ENCODE measurements at places on chromosomes 5 and 9. TPM values are rescaled to one million over a fixed set of nuclear protein-coding genes. Genes with fewer than 3 reads are reported as not detected.
A peak's percentile ranks its signal among the peaks of the same experiment; 100 is the strongest.

DNA sequence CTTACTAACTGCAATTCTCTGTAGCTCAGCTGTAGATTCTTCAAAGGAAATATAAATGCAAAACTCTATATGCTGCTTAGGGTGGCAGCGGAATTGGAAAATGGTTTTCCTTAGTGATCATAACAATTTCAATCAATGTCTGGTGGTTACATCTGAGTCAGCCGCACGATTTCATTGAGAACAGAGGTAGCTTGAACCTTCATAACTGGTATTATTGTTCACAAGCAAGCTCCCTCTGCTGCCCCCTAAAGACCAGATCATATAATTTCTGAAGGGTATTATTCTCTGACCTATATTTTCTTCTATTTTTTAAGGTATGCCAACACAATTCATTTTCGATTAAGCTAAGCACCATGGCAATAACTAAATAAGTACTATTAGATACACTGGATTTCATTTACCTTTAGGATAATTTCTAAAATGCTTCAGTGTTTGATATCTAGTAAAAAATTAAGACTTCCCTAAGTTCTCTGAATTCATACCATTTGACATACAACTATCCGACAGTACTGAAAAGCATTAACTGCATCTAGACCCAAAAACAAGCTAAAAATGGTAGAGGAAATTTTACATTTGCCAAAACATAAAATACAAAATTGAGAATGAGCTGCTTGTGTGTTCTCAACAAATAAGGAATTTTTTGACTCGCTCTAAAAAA, 181.1 kb upstream of the SPEF2 start:
- DNase-seq = peak; percentile 65

DNA sequence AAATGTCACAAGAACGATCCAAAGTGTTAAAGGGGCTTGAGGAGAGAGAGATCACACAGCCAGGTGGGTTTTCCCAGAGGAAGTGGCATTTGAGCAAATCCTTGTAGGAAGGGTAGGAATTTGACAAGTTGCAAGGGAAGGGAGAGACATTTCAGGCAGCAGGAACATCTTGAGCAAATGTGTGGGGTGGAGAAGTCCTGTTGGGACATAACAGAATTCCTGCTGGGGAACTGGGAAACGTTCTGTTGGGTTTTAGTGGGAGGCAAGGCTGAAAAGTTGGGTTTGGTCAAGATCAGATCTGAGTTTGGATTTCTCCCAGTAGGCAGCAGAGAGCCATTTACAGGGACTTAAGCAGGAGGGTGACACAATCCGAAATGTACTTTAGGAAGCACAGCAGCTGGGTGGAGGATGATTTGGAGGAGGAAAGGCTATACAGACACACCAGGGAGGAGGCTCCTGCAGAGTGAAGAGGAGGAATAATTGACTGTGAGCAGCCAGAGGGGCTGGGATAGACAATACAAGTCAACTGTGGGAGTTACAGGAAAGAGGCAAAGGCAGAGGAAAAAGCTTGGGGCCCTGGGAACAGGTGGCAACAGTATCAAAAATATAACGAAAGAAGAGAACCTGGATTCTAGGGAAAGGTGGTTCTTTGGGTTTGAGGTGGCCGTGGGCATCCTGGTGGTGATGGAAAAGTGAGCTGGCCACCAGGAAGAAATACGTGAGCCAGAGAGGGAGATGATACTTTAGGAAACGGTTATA, 3.1 kb upstream of the ZSWIM6 start:
- no peak for DNase-seq

DNA sequence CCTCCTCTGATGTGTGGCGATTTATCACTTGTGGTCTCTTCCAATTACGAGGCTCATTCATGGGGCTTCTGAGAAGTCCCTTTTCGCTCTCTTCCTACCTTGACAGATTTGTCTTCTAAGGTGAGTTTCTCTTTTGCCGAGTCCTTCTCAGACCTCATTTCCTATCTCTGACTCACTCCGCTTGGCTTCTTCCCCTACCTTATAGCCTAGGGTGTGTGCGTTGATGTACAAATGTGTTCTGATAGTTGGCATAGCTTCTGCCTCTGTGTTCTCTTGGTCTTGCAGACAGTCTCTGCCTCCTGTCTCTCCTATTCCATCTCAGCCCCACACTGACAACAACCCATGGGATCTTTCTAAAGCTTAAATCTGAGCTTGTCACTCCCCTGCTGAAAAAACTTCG, 56.9 kb upstream of the SHB start:
- peak; percentile 20 for DNase-seq

Gene WHRN
- 1.8 TPM for total RNA-seq

DNA sequence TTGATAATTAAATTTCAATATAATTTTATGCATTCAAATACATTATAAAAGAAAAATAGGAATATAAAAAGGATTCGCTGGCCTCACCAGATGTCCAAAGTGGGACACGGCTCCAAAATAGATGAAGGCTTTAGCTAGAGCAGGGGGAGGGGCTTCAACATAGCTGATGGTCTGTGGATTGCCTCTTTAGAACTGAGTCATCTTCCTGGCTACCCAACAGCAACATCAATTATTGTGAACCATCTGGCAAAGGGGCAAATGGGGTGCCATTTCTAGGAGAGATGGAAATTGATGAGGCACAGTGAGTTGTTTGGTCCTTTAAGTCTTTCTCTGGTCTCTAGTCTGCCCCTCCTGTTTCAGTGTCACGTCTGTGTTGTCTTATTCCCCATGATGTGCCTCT, 44.2 kb upstream of the CD180 start:
- peak; percentile 7 for DNase-seq

GRCh38 chr5:65812648-65813047, 90.6 kb downstream of the NLN start:
- DNase-seq = no peak

Gene CTXN3
- total RNA-seq = not detected

Gene CYSRT1
- 0.44 TPM for total RNA-seq

DNA sequence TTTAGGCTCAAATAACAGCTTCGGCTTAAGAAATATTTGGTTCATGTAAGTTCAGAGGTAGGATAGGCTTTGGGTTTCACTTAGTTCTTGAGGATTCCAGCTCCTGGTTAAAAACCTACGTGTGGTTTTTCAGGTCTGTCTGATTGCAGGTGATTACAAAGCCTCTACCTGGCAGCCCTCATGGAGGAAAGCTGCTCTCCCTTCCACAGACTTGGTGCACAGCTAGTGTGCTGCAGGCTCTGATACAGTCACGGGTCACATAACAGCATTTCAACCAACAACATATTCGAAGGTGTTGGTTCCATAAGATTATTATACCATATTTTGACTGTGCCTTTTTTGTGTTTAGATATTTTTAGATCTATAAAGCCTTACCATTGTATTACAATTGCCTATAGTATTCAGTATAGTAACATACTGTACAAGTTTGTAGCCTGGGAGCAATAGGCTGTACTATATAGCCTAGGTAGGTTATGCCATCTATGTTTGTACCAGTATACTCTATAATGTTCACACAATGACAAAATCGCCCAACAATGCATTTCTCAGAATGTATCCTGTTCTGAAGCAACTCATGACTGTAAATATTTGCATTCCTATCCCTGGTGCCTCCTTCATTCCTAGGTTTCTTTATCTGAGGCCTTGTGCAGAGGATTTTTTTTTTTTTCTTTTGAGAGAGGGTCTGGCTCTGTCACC, 8.0 kb upstream of the DCP2 start:
- peak; percentile 41 for DNase-seq

DNA sequence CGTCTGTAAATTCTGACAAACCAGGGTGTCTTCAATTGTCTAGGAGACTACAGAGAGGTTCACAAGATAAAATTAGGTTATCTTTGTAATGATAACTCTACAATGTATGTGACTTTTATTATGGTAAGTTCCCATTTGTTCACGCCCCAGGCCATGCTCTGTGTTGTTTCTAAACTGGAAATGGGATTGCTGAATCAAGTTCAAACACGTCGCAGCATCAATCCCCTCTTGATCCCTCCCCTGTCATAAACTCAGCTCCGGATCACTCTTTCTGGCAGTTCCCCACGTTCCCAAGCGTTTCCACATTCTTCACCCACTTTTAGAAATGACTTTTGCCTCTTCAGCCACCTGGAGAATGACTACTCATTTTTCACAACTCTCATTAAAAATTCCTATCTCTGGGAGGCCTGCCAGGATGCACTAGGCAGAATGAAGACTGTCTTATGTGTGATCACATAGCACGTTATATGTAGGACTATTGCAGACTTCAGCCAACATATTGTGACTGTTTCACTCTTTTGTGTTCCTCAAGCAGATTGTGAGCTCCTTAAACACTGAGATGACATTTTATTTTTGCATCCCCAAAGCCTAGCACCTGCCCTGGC, 1124.2 kb upstream of the WWC1 start:
- DNase-seq = peak; percentile 4

- DNase-seq = no peak
These were observed 97.2 kb downstream of the SPOCK1 start for GRCh38 chr5:137401946-137402345.

DNA sequence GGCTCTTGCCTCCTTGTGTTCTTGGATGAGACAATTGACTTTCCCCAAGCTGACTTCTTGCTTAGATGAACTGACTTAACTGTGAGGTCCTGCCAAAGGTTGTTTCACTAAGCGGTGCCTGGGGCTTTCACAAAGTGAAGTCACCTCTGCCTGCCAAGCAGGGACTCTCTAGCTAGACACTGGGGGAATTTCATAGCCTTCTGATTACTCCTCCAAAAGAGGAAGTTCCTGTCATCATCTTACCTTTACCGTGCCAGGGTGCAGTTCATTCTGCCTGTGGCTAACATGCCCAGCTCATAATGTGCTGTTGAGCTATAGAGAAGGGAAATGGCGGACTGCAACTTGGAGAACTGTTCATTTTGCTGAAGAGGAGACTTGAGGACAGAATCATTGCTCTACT, 472.0 kb upstream of the WWC1 start:
- DNase-seq = peak; percentile 76

DNA sequence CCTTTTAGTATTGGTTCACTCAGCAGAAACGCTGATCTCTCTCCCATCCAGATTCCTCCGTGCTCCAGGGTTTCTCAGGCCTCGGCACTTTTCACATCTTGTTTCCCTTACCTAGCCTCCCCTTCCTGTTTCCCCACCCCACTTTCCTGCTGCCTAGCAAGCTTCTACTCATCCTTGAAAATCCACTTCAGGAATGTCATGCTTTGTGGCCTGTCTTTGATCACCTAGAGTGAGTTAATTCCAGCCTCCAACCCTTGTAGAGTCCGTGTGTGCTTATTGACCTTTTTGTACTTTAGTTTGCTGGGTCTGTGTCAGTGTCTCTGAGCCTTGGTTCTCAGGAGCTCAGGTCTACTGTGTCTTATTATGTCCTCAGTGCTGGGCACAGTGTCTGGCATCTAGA, 116.6 kb downstream of the AOPEP start:
- no peak for DNase-seq

- DNase-seq = no peak
These were observed 607 bp downstream of the UHRF2 start for GRCh38 chr9:6413365-6414246.

Gene IL33
- 3.9 TPM for total RNA-seq

Gene PCDHA10
- not detected for total RNA-seq

Gene NUTM2F
- not detected for total RNA-seq

DNA sequence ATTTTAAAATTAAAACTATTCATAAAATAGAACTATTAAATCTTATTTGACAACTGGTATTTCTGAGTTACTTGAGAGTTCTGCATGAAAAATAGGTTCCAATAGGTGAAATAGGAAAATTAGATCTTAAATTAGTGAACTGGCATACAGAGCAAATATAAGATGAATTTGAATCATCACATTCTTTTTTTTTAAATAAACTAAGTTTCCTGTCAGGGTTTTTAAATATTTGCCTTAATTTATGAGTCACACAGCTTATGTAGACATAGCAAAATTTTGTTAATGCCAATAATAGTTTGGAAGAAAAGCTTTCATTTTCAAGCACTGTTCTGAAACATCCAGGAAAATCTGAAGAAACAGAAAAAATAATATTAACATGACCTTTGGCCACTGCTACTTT, 311.7 kb upstream of the HAPLN1 start:
- peak; percentile 28 for DNase-seq
